CD4-positive, alpha-beta T cell treated with Interferon alpha-2 for 1 hour (primary cell): ENCODE measurements at places on chromosomes 1 and 21.

DNA sequence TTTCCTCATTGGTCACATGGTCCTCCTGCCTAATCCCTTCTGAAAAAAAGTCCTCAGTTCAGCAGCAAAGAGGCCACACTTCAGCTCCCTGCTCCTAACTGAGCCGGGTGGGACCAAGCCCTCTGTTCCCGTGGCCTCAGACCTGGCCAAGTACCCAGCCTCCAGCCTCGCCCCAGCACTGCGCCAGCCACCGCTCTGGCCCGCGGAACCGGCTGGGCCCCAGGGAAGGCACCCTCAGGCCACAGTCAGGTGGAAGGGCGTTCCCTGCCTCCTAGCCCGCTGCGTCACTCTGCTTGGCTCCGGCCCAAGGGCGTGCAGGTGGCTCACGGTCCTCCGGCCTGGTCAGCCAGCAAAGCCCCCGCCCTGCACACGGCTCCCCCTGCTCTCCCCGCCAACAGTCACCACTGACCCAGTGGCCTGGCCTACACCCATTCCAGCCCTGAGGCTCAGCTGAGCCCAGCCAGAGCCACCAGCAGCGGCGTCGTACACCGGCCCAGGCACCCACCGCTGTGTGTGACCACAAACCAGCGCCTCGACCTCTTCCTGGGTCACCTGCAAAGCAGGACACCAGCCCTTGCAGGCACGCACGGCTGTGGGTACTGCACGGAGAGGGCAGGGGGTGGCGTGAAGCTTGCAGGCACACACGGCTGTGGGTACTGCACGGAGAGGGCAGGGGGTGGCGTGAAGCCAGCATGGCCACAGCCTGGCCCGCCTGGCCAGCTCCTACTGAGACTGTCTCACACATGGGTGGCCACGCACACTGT lies 19.4 kb downstream of the NADK start:
- DNase-seq = no peak

- DNase-seq = no peak
These were observed 92.1 kb downstream of the DDAH1 start for GRCh38 chr1:85372683-85373377.

- DNase-seq = no peak
These were observed 4.0 kb downstream of the CFAP45 start for GRCh38 chr1:159895836-159896545.

GRCh38 chr21:42097860-42098454 lies 26.8 kb downstream of the UMODL1 start:
- DNase-seq = peak; percentile 54

- DNase-seq = peak; percentile 51
These were observed 26.5 kb upstream of the PLA2G2C start for GRCh38 chr1:20212685-20213331.

DNA sequence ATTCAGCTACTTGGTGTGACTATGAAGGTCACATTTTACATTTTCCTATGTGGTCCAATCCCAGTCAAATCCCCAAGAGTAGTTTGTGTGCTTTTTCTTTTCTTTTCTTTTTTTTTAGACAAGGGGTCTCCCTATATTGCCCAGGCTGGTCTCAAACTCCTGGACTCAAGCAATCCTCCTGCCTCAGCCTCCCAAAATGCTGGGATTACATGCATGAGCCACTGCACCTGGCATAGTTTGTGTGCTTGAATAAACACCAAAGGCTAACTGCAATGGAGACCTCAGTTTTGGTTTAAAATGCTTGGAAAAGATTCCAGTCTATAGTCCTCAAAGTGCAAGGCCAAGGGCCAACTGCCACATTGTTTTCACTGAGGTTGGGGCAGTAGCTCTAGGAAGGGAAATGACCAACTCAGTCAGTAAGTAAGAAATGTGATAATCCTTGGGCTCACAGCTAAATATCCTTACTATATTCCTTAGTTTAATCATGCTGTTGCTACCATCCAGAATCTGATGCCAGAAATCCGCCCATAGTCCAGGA lies 38.6 kb downstream of the EIF2B3 start:
- no peak for DNase-seq

- DNase-seq = no peak
These were observed 80.5 kb upstream of the WARS2 start for GRCh38 chr1:119220991-119221390.

DNA sequence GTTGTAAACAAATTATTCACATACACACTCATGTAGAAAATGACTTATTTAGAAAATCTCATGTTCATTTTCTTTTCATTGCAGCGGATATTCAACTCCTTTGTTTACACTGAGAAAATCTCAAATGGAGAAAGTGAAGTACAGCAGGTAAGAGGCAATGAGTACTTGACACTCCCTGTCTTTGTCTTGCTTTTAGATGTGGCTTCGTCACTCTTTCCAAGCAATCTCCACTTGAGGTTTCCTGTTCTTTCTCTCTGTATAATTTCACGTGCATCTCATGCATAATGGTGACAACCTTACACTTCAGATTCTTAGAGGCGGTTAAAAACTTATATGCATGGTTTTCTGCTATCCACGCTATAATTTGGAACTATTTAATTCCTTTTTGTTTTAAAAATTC lies 80.6 kb downstream of the CACHD1 start:
- DNase-seq = peak; percentile 3

- DNase-seq = no peak
These were observed 91.1 kb downstream of the SLC44A5 start for GRCh38 chr1:75519651-75520427.

GRCh38 chr1:18869847-18870594 lies 10.6 kb upstream of the TAS1R2 start:
- DNase-seq = no peak

GRCh38 chr21:35664683-35665082 lies 395.6 kb downstream of the SETD4 start:
- DNase-seq = no peak

DNA sequence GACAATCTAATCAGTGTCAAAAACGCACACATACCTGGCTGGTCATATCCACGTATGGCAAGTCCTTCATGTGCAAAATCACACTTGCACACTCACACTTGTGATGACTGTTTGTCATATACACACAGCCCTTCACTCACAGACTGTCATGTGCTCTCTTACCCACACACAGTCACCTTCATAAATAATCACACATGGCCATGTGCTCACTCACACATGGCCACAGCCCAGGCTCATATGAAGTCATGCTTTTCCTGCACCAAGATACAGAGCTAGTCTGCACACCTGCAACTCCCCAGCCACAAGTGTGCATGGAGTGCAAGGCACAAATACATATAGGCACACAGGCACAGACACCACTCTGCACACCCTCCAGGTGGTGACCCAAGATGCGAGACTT lies 45.4 kb upstream of the FOXO6 start:
- no peak for DNase-seq

GRCh38 chr1:63405021-63405420 lies 37.6 kb downstream of the ALG6 start:
- DNase-seq = no peak

GRCh38 chr1:223831755-223832636 lies 13.8 kb downstream of the TP53BP2 start:
- peak; percentile 58 for DNase-seq

- DNase-seq = no peak
These were observed 238.5 kb downstream of the LTN1 start for GRCh38 chr21:28754127-28754611.

DNA sequence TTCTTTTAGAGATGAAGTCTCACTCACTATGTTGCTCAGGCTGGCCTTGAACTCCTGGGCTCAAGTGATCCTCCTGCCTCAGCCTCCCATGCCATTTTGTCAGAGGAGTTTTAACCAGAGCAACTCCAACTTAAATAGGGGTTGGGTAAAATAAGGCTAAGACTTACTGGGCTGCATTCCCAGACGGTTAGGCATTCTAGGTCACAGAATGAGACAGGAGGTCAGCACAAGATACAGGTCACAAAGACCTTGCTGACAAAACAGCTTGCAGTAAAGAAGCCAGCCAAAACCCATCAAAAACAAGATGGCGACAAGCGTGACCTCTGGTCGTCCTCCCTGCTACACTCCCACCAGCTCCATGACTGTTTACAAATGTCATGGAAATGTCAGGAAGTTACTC lies 5.7 kb upstream of the DNAH14 start:
- DNase-seq = no peak

- DNase-seq = peak; percentile 56
These were observed 25.5 kb upstream of the IFNAR1 start for GRCh38 chr21:33299181-33299752.

- DNase-seq = peak; percentile 58
These were observed 9.8 kb upstream of the FNBP1L start for GRCh38 chr1:93437976-93438605.

- DNase-seq = no peak
These were observed 107.0 kb upstream of the TSPAN2 start for GRCh38 chr1:115196296-115196695.

DNA sequence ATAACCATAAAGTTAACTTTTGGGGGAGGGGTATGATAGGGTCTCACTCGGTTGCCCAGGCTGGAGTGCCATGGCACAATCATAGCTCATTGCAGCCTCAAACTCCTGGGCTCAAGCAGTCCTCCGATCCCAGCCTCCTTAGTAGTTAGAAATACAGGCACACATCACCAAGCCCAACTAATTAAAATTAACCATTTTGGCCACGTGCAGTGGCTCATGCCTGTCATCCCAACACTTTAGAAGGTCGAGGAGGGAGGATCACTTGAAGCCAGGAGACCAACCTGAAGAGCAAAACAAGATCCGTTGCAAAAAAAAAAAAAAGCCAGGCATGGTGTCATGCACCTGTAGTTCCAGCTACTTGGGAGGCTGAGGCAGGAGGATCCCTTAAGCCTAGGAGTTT lies 26.6 kb upstream of the MED18 start:
- no peak for DNase-seq

GRCh38 chr1:27650171-27650538 lies 15.2 kb upstream of the FGR start:
- no peak for DNase-seq

DNA sequence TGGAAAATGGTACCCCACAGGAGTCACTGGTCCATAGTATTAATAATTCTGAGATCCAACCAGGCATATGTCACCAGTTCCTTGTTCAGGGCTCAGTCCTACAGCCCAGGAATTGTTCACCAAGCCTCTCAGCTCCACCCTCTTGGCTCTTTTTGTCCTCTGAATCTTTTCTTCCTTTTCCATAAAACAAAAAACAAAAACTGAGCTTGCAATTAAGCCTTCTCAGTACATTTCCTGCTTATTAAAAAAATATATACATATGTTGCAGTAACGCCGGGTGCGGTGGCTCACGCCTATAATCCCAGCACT lies 23.4 kb upstream of the KIF1B start:
- no peak for DNase-seq

DNA sequence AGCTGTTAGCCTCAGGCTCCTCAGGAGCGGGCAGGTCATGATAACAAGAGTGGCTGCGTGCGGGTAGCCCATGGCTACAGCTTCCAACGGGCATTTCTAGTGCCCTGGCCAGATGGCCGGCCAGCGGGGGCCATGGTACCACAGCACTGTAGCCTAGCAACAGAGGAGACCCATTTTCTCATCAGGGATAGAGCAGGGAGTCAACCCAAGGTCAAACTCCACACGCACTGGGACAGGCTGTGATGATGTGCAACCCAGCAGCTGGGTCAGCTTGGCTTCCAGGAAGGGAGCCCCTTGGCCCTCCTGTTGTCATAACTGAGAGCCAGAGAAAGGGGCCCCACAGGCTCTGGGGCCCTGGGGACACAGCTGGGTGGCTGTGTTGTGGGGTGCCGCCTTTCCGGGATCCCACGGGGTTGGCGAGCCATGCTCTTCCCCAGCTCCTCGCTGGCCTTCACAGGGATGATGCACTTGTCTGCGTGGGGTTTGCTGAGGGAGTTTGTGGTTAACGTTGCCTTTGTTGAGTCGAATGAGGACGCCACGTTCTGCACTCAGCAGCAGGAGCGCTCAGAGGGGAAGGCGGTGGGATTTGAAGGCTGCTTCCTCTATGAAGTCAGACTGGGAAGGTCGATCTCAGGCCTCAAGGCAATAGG lies 46.3 kb downstream of the COL18A1 start:
- DNase-seq = no peak

DNA sequence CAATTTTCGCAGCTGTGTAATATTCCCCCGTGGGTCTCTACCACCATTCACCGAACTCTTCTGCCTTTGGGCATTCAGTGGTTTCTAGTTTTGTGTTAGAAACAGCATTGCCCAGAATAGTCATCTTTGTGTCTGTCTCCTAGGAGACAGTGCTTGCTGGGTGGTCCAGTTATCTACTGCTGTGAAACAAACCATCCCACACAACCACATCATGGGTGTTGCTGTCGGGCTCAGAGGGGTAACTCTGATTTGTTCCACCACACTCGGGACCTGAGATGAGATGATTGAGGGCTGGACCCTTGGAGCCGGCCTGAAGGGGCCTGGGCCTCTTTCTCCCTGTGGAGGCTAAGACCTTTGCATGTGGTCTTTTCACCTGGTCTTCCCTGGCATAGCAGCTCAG lies 427.2 kb upstream of the VAMP3 start:
- DNase-seq = no peak

DNA sequence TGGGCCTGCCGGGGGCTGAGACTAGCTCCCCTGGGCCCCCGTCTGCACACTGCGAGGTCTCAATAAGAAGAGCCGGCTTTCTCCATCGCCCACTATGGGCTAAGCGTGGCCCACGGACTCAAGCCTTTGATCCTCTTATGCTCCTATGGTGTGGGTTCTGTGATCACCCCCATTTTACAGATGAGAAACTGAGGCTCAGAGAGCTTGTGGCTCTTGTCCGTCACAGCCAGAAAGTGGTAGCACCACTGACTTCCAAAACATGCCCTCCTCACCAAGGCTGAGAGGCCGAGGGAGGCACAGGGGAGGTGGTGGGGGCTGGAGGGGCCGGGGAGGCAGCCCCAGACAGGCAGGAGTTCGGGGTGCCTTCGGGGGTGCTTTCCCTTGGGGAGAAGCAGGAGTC lies 39.0 kb upstream of the CASZ1 start:
- DNase-seq = no peak

DNA sequence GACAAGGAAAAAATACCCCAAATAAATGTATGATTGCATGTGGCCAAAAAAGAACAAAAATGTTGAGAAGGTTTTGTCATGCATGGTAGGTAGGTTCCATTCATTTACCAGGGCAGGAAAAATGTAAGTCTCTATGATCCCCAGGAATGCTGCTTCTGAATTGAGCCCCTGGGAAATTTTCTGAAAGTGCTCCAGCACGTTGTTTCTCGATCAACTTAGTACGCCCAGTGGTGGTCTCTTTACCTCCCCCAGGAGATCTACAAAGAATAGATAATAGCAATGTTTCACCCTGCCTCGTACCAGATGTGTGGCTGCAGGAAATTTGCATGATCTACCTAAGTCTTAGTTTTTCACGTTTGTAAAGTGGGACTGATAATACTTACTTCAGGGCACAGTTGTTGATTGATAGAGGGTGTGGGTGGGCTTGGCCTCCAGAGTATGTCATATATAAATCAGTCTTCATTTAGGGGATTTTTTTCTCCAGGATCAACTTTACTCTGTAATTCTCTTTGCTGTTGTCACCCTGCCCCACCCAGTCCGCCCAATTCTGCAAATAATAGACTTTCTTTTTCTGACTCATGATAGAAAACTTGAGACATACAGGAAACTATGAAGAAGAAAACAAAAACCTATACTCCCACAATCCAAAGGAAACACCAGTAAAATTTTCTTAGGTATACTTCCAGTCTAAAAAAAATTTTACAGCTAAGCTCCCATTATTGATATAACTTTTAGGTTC lies 462.0 kb upstream of the RUNX1 start:
- DNase-seq = no peak
